ENCODE measurements at places on chromosomes 1 and 21. TPM values are rescaled to one million over a fixed set of nuclear protein-coding genes. Genes with fewer than 3 reads are reported as not detected.

Gene CD164L2
- not detected for total RNA-seq

Gene DCST1
- not detected for total RNA-seq

Gene COL8A2
- not detected for total RNA-seq

Gene UBE2Q1
- 110 TPM for total RNA-seq

Gene TDRD10
- total RNA-seq: not detected

Gene NPL
- 10.1 TPM for total RNA-seq

Gene TNNT2
- total RNA-seq: not detected

Gene FAM72C
- total RNA-seq: 15.3 TPM

Gene C8A
- total RNA-seq: not detected

Gene PRR9
- total RNA-seq: not detected

Gene LAMB3
- 1.3 TPM for total RNA-seq

Gene CSF1
- total RNA-seq: 77.6 TPM

Gene USH2A
- not detected for total RNA-seq

Gene THEM4
- total RNA-seq: 20.9 TPM

Gene C4BPA
- total RNA-seq: not detected

Gene OLIG1
- not detected for total RNA-seq

Gene ITLN1
- not detected for total RNA-seq

Gene RGS16
- total RNA-seq: 1.8 TPM

Gene CFHR4
- not detected for total RNA-seq

Gene SUMO3
- 86.1 TPM for total RNA-seq

Gene CTNNBIP1
- total RNA-seq: 10.9 TPM

Gene C1orf87
- not detected for total RNA-seq

Gene SYT6
- not detected for total RNA-seq

Gene RNU5D-1
- total RNA-seq: not detected

Gene CFH
- total RNA-seq: 5.0 TPM

Gene LRRC38
- total RNA-seq: not detected

Gene DIO1
- total RNA-seq: not detected

Gene DNASE2B
- total RNA-seq: not detected

Gene GSTM5
- not detected for total RNA-seq

Gene KCND3
- total RNA-seq: not detected

Gene PCBP3
- total RNA-seq: 2.2 TPM

Gene KLHDC8A
- not detected for total RNA-seq

Gene MRAP
- not detected for total RNA-seq

Gene RUNX3
- total RNA-seq: 246 TPM

Gene HTR6
- not detected for total RNA-seq

Gene ADARB1
- 38.3 TPM for total RNA-seq

Gene LCE1A
- total RNA-seq: not detected

Gene TBX19
- total RNA-seq: 3.6 TPM

Gene IL12RB2
- total RNA-seq: 23.8 TPM

Gene OLFML3
- total RNA-seq: 0.26 TPM

Measured in activated CD8-positive, alpha-beta memory T cell treated with anti-CD3 and anti-CD28 coated beads, Interleukin-2, amount 10 ng/mL, durations not matched to agents 7 days and 5 days (primary cell).